ENCODE measurements at places on chromosomes 5 and 9.

DNA sequence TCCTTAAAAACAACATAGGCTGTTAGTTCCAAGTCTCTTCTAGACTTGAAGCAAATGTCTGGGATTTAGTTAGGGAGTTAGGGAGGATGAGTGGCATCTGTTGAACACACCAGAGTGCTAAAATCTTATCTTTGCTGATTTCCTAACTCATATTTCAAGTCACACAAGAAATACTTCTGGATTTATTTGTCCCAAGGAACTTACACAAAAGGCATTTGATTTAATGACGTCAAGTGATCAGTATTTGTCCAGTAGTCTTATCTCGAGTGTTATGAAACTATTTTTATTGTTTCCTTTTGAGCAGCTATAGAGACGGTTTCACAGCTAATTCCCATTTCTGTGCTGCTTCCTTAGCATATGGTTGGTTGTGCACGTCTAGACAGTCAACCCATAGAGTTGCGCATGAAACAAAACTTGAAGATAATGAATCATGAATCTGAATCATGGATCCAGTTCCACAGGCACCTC, 140.5 kb upstream of the TUT7 start:
- DNase-seq = no peak

- peak; percentile 79 for DNase-seq
Observed at GRCh38 chr5:137622850-137623249, 113.0 kb downstream of the KLHL3 start.

GRCh38 chr5:74400067-74400466, 240.5 kb downstream of the ENC1 start:
- no peak for DNase-seq

GRCh38 chr5:145246961-145247744, 588.0 kb downstream of the PRELID2 start:
- DNase-seq = no peak

DNA sequence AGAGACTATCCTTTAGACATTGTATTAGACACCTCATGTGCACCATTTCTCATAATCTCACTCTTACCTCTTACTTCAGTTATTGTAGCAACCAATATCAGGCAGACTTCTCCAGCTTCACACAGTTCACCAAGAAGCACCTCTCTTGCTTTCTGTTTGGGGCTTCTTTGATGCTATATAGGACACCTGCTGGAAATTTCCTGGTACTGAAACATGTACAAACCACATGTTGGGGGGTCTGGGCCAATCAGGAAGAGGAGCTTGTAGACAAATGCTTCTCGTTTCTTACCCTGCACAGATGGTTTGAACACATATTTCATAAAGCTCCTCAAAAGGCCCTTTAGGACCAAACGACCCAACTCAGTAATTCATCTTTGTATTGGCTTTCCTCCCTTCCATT, 212.1 kb downstream of the IZUMO3 start:
- DNase-seq = no peak

GRCh38 chr5:170471551-170472178, 32.2 kb upstream of the KCNIP1 start:
- DNase-seq = no peak

DNA sequence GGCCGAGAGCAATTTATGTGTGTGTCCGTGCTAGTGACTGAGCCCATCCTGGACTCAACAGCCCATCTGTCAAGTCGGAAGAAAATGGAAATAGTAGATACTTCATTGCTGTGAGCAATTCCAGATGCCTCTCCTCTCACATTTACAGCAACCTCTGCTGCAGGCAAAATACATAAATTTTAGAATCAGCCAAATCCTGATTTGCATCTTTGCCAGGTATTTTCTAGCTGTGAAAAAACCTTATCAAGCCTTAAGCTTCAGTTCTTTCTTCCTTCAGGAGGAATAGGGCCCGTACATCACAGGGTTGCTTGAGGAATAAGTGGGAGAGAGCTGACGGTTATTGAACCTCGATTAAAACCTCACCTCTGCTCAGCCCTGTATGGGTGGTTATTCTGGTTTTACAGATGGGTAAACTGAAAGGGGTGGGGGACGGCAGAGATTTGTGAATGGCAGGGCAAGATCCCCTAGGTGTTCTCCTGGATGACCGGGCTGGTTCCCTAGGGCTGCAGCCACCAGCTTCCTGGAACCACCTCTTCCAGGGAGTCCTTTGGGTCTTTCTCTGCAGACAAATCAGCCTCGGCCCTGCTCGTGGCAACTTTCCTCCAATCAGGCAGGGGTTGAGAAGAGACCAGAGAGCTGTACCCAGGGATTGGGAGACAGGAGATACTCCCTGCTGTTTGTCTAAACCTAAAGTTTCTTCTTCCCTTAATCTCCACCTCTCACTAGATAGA, 5.3 kb upstream of the MSX2 start:
- no peak for DNase-seq

GRCh38 chr5:132456296-132456986, 34.1 kb downstream of the IRF1 start:
- DNase-seq = no peak

DNA sequence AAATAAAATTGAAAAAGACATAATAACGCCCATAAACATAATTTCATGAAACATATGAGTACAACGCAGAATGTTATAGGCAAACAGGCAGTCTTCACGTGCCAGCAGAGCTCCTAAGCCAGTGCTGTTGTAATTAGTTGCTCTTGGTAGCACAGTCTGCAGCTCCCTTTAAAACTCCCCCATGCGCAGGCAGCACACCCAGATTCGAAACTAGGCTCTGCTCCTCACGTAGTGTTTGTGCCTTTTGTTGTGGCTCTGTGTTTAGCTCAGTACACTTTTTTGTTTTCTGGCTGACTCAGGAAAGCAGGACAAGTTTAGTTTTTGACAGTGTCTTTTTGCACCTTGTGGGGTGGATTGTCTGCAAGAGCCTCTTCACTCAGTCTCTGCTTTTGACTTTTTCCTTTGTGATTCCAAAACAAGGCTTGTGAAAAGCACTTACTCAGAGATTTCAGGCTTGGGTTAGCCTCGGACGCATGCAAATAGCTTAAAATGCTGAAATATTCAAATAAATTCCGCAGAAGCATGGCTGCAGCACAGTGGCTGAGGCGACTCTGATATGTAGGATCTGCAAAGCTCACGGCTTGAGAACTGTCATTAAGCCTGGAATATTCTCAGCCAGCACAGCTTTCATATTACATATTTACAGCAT, 113.6 kb downstream of the IRX1 start:
- DNase-seq = no peak

- no peak for DNase-seq
Observed at GRCh38 chr9:89664896-89665329, 60.1 kb downstream of the GADD45G start.

DNA sequence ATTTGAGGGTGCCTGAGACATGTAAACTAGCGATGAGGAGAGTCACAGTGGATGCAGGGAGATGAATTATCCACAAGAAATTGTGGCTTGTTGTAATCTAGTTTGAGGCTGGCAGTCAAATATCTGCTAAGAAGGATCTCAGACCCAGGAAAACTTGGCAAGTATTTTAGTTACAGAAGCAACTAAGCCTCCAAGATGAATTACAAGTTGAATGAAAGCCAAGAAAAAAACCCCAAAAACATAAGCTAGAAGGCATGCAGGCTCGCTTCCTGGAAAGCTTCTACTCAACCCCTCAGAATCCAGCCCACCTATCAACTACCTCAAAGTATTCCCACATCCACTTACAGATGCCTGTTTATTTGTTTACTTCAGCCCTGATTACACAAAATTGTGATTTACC, 696.9 kb downstream of the MAT2B start:
- no peak for DNase-seq

- DNase-seq = no peak
Observed at GRCh38 chr9:136857581-136858412, 5.7 kb downstream of the MAMDC4 start.

DNA sequence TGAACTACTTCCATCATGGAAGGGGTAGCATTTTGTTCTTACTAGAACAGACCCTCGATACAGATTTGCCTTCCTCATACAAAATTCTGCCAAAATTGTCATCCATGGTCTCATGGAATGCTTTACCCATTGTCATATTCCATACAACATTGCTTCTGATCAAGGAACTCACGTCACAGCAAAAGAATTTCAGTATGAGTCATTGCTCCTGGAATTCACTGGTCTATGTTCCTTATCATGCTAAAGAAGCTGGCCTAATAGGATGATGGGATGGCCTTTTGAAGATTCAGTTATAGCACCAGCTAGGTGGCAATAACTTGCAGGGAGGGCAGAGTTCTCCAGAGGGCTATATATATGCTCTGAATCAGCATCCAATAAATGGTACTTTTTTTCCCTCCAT, 18.2 kb upstream of the FNIP1 start:
- no peak for DNase-seq

GRCh38 chr5:9605041-9605838, 24.9 kb downstream of the TAS2R1 start:
- no peak for DNase-seq

DNA sequence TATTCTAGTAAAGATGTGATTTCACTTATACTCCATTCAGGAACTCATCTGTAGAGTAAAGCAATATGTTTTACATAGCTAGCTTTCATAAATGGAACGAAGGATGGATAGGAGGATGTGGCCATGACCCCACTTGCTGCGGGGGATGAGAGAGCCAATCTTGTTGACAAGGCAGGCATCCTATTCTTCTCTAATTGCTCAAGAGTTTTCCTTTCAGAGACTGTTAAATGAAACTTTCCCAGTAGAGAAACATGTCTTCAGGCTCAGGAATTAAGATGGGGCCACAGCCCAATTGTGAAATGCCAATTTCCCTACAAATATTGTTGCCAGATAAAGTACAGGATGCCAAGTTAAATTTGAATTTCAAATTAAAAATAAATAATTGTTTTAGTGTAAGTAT, 196.2 kb upstream of the TUT7 start:
- DNase-seq = no peak

DNA sequence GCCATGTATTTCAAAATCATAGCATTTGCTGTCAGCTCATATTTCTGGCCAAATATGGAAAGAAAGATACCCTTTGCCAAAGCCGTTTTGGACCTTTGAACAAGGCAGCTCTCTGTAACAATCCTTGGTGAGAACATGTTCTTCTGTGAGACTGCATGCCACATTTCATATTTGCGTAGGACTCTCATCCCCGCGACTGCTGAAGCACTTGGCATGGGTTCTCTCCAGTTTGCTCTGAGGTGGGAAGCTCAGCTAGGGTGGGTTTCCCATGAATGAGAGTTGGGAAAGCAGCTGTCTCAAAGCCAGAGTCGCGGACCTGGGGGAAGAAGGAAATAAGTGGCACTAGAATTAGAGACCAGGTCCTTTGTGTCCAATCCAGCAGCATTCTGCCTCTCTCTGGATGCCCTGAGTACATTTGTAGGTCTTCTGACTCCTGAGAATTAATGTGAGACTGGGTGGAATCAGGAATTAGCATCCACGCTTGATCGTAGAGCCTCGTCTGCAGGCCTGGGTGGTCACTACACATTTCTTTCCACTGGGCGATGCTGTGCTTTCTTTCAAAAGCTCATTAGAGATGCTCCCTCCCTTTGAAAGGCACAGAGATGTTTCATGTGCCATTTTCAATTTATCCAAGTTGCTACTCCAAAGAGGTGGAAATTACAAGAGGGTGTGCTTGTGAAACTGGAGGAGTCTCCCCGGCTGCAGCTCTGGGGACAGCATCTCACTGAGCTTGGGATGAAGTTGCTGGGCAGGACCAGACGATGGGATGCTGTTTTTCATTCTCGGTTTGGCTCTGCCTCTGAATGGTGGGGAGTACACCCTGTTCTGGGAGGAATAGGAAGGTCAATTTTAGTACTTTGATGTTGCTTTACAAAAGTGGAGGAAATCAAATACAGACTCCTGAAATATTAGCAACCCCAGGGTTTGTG, 197.2 kb downstream of the GADD45G start:
- no peak for DNase-seq

DNA sequence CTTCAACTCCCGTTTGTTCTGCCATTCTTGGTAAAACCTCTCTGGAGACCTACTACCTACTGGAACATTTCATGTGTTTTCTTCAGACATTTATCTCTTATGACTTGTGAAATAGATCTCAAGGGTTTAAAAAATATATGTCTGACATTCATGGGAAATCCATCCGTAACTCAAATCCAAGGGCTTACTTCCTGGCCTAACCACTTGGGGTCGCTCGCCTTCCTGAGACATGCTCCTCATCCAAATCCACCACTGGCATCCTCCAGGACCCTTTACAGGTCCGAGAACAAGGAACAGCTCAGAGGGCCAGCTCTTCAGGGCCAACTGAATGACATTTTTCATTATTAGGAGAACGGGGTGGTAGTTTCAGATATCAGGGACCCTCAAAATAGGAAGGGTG, 235.1 kb upstream of the TUT7 start:
- DNase-seq = no peak

DNA sequence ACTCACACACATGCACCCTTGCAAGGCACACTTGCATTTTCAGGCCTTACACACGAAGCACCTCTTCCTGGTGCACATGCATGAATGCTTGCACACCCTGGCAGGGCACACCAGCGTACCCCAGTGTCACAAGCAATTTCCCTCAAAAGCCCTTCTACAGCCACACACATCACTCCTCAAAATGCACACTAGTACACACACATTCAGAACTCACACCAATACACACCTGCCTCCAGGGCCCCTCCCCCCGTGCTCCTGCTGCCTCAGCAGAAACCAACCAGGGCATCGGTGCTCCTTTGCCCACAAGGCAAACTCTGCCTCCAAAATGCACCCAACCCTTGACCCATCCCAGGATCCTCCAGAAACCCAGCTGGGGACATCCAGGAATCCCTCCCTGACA, 1.2 kb downstream of the CAMK2A start:
- DNase-seq = no peak

DNA sequence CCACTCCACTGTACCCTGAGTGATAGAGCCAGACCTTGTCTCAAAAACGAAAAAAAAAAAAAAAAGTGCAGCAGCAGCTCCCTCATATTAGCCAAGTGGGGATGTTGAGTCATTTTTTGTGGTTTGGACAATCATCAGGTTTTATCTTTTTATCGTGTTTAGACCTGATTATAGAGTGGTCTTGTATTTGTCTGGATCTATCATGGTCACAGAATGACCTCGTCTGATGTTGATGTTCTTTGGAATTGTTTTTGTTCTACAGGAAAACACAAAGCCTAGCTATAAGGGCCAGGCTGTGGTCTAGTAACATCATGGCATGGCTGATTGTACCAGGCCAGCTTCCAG, 1.6 kb upstream of the FBXW11 start:
- DNase-seq = no peak

- no peak for DNase-seq
Observed at GRCh38 chr9:130765137-130766020, 69.7 kb upstream of the ABL1 start.

DNA sequence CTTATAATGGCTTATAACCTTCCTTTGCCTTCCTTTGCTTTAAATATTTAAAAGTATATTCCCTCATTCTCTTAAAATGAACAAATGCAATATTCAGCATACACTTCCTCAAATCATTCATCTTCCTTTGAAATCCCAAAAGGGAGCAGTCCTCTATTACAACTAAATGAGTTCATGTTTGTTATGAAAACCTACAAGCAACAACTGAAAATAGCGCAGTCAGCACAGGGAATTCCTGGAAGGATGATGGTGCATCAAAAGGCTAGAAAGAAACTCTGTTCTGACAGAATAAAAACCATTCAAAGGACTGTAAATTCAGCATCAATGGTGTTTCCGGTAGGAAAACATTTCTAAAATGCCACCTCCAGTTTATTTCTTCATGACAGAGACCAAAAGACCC, 3.3 kb downstream of the NR6A1 start:
- DNase-seq = no peak

GRCh38 chr5:101346447-101346846, 443.4 kb upstream of the ST8SIA4 start:
- no peak for DNase-seq

GRCh38 chr5:133734916-133735315, 122.6 kb upstream of the FSTL4 start:
- no peak for DNase-seq

- DNase-seq = no peak
Observed at GRCh38 chr5:19920761-19921160, 67.2 kb downstream of the CDH18 start.

All from C1 segment of cervical spinal cord (tissue), 14 donors.